NCI-H146 (cell line): ENCODE measurements at places on chromosomes 2 and 18.

DNA sequence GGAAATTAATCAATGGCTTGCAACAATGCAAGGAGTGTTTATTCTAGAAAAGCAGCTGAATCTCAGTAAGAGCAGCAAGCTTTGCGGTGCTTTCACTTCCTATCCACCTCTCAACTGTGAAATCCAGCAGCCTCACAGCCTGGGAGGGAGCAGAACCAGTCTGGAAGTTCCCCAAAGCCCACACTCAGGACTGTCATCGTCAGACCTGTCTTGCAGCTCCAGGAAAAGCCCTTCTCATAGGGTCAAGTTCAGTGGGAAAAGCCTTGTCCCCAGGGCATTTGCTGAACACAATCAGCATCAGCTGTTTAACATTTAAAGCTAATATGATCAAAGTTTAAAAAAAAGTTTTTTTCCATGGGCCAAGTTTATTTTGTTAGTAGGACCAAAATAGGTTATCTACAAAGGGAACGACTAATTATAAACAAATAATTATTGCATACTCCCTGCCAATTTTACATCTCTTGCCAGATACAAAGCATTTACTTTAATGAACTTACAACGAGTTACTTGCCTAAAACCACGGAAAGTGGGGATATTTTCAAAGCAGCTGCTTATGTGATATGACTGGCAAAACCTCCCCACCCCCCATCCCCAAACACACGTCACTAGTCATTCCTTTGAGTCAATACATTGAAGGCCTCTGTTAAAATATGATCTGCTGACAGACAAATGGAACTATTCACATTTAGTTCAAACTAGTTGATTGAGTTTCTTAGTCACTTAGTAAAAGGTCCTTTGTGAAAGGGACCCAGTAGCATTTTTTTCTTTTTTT lies 36.8 kb downstream of the PARD6G start:
- no peak for DNase-seq

DNA sequence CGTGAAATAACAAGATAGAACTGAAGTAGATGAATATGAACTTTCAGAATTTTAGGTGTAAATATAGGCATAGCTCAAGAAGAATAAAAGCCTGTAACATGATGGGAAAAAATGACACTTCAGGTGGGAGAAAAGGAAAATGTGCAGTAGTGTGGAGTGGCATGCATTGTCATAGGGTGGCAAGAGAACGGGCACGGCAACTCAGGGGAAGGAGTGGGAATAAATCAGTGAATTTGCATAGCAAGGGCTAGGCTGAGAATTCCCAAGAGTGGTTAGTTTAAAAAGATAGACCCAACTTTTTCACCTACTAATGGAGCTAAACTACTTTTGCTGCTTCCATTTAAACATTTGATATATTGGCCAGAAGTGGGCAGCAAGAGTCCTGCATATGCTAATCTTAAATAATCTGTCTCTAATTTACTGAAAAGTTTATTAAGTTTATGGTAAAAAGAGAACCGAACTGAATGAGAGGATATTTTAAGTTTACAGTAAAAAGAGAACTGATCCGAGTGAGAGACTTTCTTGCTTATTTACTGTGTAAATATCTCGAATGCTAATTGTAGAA lies 228.1 kb downstream of the CTNNA2 start:
- no peak for DNase-seq

DNA sequence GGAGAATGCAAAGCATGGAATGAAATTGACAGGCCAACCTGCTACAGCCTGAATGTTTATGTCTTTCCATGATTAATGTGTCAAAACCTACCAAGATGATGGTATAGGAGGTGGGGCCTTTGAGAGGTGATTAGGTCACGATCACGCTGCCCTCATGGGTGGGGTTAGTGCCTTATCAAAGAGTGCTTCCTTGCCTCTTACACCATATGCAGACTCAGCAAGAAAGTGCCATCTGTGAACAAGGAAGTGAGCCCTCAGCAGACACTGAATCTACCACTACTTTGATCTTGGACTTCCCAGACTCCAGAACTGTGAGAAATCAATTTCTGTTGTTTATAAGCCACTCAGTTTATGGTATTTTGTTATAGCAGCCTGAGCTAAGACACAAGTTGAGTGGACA lies 147.5 kb upstream of the BCL2L11 start:
- no peak for DNase-seq

DNA sequence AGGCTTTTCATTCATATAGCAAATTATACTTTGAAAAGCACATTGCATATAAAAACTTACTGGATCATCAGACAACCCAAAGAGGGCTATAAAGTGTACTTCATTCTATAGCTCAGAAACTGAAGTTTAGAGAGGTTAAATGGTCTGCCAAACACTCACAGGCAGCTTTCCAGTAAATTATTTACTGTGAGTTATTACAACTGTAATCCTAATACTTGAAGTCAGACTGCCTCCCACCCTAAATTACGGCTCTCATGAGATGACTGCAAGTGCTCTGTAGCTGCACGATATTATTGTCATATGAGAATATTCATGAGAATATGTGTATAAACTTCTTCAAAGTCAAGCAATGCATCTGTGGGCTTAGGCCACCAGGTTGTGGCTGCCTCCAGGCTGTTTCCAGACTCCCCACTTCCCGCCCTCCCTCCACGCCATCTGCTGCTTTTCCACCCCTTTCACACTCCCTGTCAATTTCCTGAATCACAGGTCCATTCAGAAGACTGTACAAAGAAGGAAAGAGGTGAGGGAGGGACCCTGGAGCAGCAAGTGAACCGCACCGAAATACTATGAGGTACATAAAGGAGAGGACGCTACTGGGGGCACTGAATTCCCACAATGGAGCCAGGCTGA lies 111.1 kb upstream of the SPOPL start:
- DNase-seq = peak; percentile 15

DNA sequence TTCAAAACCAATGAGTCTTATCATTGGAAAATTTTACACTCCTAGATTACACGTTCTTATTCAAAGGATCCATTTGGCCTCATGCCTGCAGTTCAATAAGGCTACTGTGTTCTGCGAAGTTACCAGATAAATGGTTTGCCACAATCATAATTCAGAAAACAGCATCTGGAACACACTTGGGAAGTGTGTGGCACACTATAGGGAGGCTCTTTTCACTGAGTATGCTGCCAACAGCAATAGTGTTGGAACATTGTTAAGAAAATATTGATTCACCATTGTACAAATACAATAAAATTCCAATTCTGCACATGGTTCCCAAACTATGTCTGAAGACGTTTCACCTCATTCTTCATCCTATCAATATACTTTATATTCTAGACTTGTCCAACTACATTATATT lies 141.4 kb upstream of the DOK6 start:
- no peak for DNase-seq

GRCh38 chr2:224523626-224524577 lies 61.3 kb downstream of the CUL3 start:
- DNase-seq = no peak

- DNase-seq = no peak
These were observed 125.8 kb upstream of the CYP1B1 start for GRCh38 chr2:38201784-38202183.

DNA sequence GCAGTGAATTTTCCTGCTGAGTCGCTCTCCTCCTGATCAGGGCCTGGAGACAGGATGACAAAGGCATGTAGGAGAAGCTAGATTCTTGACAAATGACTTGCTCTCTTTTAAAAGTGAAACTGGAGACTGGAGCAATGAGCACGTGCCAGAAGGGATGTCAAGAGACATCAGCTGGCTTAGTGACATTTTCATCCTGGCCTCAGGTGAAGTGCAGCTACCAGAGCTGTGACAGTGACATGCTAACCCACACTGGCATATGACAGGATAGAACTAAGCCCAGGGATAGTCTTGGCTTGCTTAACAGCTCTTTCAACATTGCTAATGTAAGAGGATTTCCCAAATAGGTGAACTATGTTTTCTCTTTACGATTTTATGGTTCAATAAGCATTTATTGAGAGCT lies 757.5 kb upstream of the DDX18 start:
- no peak for DNase-seq

DNA sequence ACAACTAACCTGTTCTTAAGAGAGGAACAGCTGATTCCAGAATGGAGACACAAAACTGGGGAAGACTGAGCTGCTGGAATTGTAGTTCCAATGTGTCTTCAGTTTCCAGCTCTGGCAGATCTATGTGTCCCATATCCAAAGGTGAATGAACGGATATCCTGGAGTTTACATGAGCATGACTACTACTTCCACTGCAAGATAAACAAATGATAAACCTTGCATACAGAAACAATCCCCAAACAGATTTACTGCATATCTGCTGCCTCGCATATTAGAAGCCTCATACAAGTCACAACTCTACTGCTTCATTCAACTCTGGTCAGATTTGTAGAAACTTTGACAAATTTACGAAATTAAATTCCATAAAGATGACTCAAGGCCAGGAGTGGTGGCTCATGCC lies 15.0 kb downstream of the RTTN start:
- no peak for DNase-seq

- DNase-seq = no peak
These were observed 77.8 kb downstream of the DNER start for GRCh38 chr2:229636571-229636970.
